ENCODE measurements at places on chromosomes 3 and 15.

DNA sequence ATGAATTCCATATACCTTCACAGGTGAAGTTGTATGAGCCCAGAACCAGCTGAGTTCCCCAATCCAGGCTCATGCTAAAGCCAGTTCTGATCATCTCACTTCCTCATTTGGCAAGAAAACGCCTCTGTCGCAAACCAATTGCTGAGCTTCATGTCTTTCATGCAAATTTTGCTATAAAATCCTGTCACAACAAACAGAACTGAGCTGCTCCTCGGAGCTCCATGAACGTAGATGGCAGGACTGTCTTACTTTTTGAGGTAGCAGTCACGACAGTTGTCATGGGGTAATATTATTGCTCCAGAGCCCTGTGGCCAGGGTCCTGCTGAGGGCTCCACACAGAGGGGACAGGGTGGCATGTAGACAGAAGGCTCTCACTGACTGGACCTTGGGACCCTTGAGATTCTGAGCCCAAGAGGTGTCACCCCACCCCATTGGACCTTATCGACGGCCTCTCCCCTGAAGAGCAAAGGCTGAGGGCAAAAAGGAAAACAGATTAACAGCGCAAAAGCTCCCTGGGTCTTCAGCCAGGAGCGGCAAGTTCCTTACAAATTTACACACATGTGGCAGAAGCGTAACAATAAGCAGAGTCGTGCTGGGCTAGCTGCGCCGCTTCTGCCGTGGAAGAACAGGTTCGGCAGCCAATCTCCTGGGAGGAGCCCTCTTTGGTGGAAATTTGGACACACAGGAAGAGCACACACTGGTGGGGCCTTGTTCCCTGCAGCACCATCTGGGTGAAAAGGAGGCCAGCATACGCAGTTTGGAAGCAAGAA is 249.2 kb downstream of the OPA1 start:
- DNase-seq, result no peak

DNA sequence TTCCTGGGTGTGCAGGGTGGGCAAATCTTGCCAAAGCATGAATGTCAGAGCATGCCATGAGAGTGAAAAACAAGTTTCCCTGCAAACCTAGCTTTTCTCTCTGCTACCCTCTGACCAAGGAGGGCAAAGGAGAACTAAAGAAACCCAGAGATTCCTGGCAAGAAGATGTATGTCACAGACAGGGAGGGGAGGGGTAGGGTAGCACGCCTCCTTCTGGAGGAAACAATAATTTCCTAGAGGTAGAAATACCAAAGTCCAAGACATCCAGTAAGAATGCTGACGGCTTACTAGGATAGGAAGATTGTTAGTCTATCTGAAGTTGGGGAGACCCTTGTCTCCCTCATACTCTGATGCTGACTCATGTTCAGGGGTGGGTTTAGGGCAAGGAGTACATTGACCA is 203.9 kb downstream of the NR1D2 start:
- no peak for DNase-seq

GRCh38 chr3:25854635-25855034 is 64.7 kb downstream of the OXSM start:
- DNase-seq, result no peak

GRCh38 chr3:4979428-4980228 is at the start of gene BHLHE40:
Gene BHLHE40 (plus strand): TSS chr3:4979437. CDS start chr3:4979719, 282 bp downstream.
- DNase-seq, result no peak

GRCh38 chr15:33395846-33396245 is 85.1 kb downstream of the RYR3 start:
- DNase-seq, result no peak

DNA sequence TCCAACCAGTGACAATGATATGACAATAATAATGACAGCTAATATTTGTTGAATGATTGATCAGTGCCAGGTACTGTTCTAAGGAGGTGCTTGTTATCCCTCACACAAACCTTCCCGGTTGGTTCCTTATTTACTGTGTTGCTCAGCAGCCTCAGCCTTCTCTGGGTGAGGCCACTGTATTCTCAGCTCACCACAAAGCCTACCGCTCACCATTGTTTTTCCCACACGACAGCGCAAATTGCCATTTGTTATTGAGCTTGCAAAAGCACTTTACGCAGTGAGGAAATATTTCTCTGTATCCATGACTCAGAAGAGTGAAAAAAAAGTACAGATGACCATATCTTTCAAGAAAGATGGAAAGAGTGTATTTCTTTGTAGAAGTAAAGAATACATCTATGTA is 49.5 kb upstream of the PDZRN3 start:
- DNase-seq, result no peak

DNA sequence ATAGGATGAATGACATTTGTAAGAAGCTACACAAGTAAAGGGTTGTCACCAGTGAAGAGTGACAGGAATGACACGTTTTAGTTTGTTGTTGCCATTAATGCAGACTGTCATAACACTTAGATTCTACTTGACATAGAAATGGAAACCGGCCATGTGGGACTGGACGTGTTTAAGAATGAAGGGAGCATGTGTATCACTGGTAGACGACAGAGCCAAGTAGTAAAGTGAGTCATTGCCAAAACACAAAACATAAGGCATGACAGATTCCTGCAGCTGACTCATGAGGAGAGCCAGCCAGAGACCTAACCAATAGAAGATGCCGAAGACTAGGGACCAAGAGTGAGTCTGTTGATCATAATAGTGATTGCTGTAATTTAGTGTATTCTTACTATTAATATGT is 106.2 kb upstream of the PLAAT1 start:
- DNase-seq, result no peak

DNA sequence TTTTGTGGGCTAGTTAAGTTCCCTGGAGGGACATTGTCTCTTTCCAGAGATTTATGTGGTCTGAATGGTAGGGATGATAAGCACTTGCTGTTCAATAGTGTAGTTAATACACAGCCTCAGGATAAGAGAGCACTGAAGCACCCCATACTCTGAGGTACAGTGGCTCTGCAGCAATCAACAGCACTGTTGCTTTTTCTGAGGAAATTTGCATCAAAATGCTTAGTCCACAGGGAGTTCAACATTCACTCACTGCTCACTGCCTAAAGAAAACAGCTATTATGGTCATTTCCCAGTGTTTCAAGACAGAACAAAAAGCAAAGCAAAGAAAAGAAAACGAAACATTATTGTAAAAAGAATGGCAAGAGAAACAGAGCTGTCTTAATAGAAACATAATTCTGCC is 441.9 kb downstream of the PLOD2 start:
- no peak for DNase-seq

GRCh38 chr3:147921051-147921450 is 511.9 kb downstream of the ZIC1 start:
- DNase-seq, result no peak
